Right renal pelvis (tissue), 4 donors: ENCODE measurements at places on chromosomes 1 and 21.
A peak's percentile ranks its signal among the peaks of the same experiment; 100 is the strongest.

DNA sequence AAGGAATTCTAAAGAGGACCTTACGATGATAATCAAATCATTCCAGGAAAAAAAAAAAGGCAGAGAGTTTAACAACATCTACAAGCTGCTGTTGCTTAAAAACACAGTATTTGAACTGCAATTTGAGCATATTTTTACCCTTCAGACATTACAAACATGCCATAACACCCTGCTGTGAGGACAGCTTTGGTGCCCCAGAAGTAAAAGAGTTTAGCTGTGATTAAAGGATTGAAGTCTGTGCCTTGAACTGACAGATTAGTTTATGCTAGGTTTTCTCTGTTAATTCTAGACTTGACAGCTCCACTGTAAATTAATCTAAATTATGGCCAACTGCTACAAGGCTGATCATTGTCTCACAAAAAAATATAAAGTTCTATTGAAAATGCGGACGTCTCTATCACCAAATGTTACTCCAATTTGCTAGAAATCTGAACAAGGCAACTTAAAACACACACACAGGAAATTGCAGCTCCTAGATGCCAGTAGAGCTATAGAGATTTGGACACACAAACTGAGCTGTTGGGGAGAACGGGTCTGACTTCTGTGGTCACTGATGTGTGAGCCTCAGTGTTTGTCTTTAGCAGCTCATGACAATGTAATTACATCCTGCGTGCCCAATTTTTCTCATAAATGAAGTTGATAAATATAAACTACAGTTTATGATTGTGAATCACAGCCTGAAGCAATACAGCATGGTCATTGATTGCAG, 217.9 kb downstream of the NTNG1 start:
- no peak for DNase-seq

DNA sequence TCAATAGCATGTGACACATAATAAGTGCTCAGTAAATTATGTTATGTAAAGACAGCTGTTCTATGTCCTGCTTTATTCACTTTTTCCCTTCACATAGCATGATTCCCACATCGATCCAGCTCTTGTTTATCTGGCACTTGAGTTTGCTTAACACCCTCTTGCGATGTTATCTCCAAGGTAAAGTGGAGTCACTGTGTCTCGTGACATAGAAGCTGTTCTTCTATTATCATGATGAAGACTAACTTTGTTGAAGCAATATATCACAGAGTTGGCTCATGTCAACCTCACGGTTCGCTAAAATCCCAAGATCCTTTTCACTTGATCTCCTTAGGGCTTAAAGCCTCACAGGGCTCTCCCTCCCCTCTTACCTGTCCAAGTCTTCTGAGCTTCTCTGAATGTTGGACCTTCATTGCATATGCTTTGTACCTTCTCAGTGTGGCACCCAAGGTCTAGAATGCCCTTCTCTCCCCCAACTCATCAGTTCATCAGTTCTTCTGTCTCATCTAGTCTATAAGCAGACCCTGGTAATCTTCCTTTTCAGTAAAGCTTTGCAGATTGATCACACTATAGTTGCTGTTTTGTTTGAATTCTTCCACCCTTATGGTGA, 38.0 kb downstream of the PLXNA2 start:
- no peak for DNase-seq

DNA sequence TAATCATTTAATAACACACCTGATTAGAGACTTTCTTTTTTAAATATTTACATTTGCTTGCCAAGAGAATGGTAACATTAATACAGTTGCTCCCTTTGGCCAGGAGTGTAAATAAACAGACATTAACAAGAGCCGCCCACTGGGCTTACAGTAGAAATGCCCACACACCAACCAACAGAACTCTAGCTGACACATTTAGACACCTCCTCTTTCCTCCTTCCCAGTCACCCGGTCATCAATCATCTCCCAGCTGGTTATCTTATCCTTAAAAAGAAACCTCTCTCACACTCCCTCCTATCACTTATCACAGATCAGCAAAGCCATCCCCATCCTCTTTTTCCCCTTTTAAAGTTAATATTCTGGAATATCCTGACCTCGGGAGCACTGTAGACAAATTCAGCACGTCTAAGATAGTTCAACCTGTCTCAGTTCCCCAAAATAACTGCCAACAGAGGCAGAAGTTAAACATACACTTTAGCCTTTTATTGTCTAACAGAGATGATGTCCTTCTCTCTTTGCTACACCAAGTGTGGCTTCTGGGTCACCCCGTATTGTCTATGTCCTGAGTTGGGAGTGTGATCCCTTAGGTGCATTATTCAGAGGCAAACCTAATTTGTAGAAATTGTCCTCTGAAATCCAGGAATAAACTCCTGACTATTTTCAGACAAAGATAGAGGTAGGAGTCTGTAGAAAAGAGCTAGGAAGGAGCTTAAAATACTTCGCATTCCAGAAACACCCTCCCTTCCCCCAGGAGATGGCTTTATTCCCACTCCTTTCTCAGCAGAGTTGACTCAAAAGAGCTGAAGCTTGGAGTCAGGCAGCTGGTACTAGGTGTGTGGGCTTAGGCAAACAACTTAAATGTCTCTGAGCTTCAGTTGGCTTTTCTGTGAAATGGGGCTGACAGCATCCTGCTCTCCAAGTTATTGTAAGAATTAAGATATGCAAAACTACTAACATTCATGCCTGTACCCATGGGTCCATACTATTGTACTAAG, 8.8 kb downstream of the MYCL start:
- DNase-seq = peak; percentile 48

GRCh38 chr1:208332774-208333126, 88.6 kb upstream of the PLXNA2 start:
- peak; percentile 29 for DNase-seq

- DNase-seq = no peak
These were observed 518 bp upstream of the NDC1 start for GRCh38 chr1:53838654-53838974.

DNA sequence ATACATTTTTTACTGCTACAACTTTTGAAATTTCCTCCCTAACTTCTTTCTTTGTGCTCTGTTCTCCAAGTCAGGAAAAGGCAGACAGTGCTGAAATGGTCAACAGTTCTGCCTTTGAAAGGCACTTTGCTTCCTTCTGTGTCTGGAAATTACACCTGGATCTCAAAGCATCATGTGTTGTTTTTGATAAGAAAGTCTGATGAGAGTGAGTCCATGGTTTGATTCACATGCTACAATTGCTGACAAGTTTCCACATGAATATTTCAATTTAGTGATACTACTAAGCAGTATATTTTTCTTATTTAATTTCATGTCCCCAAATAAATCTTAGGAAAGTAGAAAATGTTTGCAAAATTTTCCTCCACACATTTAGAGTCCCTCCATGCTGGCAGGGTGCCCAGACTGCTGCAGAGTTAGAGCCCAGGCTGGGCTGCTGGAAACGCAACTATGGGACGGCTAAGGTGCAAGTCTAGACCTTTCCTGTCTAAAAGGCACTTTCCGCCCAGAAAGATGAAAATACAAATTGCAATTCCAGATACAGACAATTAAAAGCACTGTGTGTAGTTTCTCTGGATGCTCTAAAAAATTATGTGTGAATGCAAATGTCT, 96.6 kb upstream of the RUNX1 start:
- no peak for DNase-seq

GRCh38 chr1:68570871-68571270, 74.0 kb upstream of the DEPDC1 start:
- DNase-seq = no peak

- DNase-seq = no peak
These were observed 32.1 kb downstream of the CD247 start for GRCh38 chr1:167486090-167486824.

- DNase-seq = no peak
These were observed 43.1 kb upstream of the SUCO start for GRCh38 chr1:172489847-172490246.

DNA sequence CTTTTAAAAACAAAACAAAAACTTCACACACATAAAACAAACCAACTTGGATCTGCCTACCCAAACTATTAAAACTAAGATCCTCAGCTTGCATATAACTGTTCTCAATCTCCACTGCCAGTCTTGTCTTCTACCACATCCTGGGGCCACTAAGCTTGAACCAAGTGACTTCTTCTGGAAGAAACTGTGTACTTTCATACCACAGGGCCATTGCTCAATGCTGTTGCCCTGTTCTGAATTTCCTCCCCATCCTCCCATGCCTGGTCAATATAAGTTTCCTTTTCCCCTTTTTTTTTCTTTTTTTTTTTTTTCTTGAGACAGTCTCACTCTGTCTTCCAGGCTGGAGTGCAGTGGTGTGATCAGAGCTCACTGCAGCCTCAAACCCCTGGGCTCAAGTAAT, 109.9 kb downstream of the KIAA0319L start:
- no peak for DNase-seq

GRCh38 chr1:176877557-176877956, 287.0 kb downstream of the ASTN1 start:
- DNase-seq = no peak

DNA sequence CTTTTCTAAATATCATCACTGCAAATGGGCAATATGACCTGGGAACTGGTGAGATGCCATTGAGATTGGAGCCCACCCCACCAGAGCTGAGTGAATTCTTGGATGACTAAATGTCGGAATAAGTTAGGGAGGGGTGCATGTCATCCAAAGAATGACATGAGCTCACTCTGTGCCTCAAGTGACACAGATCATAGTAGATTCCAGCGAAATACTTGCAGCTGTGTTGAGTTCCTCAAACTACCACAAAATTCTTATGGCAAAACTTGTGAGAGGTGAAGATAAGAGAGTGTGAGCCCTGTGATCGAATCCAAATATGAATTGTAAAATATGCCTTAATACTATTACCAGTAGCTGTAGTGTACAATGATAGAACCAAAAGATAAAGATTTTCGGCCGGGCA, 2.3 kb upstream of the TCP10L start:
- no peak for DNase-seq

- no peak for DNase-seq
These were observed 8.7 kb downstream of the LDLRAD2 start for GRCh38 chr1:21820597-21821232.

DNA sequence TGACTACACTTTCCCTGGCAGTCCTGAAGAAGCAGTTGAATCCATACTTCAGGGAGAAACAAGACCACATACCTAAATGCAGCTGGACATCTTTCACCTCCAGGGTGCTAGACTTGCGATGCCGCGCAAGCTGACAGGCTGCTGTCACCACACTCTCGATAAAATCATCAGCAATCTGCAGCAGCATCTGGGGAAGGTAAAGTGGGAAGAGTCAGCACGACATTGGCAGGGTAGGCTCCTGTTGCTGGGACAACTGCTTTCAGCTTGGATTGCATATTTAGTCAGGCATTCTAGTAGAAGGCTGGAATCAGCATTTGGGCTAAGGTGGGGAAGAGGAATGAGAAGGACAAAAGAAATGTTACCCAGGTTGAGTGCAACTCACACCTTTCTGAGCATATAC, 21.1 kb downstream of the RAB42 start:
- no peak for DNase-seq

- peak; percentile 37 for DNase-seq
These were observed 38.6 kb upstream of the GPR137B start for GRCh38 chr1:236103646-236104218.

- DNase-seq = no peak
These were observed 29.6 kb downstream of the GBP5 start for GRCh38 chr1:89243046-89243445.

- no peak for DNase-seq
These were observed 5.1 kb upstream of the VWA1 start for GRCh38 chr1:1430114-1430982.

GRCh38 chr1:246837418-246838117, 94.2 kb downstream of the AHCTF1 start:
- DNase-seq = no peak
